Calu3 (cell line): ENCODE measurements at places on chromosomes 3 and 15.

GRCh38 chr15:24944954-24945353, 9.8 kb upstream of the SNRPN start:
- no peak for DNase-seq

- no peak for DNase-seq
Measured at GRCh38 chr3:59540241-59540640, 490.4 kb upstream of the CFAP20DC start.

- no peak for DNase-seq
Measured at GRCh38 chr3:41241161-41241560, 41.9 kb downstream of the CTNNB1 start.

DNA sequence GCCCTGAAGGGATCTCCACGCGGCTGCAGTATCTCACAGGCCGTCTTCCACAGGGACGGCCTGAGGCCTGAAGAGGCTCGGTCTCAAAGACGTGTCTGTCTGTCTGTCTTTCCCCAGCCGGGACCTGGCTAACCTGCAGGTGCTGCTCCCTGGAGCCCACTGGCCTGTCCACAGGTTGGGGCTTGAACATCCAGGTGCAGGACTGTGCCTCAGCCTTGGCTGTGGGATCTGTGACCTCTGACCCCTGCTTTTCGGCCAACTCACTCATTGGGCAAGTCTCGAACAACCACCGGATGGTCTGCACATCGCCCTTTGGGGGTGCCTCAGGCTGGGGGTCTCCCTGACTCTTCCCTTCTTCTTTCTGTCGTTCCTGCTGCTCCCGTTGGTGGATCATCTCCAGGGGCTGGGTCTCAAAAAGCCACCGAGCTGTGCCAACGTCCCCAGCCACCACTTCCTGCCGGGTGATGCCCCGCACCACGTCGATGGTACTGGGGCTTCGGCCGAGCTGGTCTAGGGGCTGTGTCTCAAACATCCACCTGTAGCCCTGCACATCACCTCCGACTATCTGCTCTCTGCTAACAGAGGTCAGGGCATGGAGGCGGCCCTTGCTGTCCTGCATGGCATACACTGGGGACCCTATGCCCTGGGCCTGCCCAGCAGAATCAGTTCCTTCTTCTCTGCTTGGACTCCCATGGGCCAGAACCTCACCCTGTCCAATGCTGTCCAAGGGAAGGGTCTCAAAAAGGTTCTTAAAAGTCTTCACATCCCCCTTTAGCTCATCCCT, 4.8 kb downstream of the XIRP1 start:
- no peak for DNase-seq

- DNase-seq: no peak
Measured at GRCh38 chr3:38210141-38210757, 44.9 kb downstream of the OXSR1 start.

DNA sequence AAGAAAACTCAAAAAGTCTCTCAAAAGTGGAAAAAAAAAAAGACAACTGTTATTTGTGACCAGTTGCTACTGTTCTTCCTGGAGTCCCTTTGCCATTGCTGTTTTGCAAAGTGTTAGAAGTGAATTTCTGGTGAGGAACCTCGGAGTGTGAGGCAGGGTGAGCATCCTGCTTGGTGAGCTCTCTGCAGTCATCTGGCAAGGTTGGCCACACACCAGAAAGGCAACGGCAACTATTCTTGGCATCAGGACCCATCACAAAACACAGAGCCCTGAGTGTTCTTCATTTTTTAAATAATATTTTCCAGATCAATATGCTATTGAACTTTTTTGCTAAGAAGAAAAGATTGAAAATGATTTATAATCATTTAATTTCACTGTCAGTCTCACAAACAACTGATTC, 60.7 kb downstream of the CGNL1 start:
- DNase-seq: no peak

GRCh38 chr15:90035095-90035839, 34.1 kb downstream of the ZNF710 start:
- DNase-seq: peak; percentile 72

GRCh38 chr15:23877502-23878412, 190.7 kb upstream of the NDN start:
- DNase-seq: no peak

GRCh38 chr3:101809178-101810021, 30.4 kb downstream of the NXPE3 start:
- peak; percentile 34 for DNase-seq

GRCh38 chr3:174132006-174132405, 727.1 kb upstream of the NAALADL2 start:
- DNase-seq: no peak

DNA sequence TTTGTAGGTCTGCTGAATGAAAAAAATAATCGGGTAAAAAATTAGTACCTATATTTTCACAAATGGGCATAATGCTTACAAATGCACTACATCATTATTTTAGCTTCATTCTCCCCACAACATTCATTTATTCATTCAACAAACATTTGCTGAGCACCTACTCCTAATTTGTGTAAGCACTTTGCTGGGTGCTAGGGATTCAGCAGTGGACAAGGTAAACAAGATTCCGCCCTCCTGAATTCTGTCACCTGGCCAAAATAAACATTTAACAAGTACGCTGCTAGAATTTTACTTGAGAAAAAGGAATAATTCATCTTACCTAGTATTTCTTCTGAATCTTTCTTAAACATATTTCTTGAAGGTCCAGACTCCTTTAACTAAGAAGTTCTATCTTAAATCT, 72.1 kb downstream of the TIGIT start:
- DNase-seq: no peak

DNA sequence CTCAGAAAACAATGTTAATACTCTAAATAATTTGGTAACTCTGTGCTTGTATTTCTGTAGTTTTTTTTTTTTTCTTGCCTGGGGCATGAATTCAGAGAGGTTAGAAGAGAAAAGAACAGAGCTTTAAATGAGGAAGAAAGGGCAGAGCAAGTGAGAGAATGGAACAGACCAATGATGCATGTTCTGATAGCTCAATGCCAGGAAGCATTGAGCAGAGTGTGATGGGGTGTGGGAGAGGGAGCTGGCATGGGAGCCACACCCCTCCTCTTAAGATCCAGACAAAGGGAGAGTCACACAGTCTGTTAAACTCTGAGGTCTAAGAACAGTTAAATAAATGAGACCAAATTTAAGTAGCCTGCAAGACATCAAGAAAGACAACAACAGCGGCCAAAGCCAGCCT, 538.6 kb downstream of the TUSC7 start:
- DNase-seq: no peak

GRCh38 chr3:108127301-108127988, 36.6 kb upstream of the CD47 start:
- no peak for DNase-seq
